ENCODE measurements at places on chromosomes 12 and 14. TPM values are rescaled to one million over a fixed set of nuclear protein-coding genes. Genes with fewer than 3 reads are reported as not detected.

- DNase-seq: no peak
Observed at GRCh38 chr12:24561411-24561871, 387.5 kb downstream of the BCAT1 start.

DNA sequence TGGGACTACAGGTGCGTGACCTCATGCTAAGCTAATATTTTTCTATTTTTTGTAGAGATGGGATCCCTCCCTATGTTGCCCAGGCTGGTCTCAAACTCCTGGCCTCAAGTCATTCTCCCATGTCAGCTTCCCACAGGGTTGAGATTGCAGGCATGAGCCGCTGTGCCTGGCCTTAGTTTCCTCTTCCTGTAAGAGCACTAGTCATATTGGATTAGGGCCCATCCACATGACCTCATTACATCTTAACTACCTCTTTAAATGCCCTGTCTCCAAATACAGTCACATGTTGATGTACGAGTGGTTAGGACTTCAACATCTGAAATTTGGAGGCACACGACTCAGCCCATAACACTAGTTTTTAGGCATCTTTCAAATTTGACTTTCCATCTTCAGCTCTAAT is 72.2 kb upstream of the RASSF3 start:
- DNase-seq: no peak

- no peak for DNase-seq
Observed at GRCh38 chr12:117485984-117486839, 124.8 kb upstream of the NOS1 start.

GRCh38 chr12:118553856-118554504 is 177.6 kb downstream of the SUDS3 start:
- DNase-seq: no peak

- no peak for DNase-seq
Observed at GRCh38 chr14:31479027-31479426, 8.8 kb downstream of the GPR33 start.

GRCh38 chr12:108254517-108255251 is 84.4 kb downstream of the CMKLR1 start:
- DNase-seq: no peak

DNA sequence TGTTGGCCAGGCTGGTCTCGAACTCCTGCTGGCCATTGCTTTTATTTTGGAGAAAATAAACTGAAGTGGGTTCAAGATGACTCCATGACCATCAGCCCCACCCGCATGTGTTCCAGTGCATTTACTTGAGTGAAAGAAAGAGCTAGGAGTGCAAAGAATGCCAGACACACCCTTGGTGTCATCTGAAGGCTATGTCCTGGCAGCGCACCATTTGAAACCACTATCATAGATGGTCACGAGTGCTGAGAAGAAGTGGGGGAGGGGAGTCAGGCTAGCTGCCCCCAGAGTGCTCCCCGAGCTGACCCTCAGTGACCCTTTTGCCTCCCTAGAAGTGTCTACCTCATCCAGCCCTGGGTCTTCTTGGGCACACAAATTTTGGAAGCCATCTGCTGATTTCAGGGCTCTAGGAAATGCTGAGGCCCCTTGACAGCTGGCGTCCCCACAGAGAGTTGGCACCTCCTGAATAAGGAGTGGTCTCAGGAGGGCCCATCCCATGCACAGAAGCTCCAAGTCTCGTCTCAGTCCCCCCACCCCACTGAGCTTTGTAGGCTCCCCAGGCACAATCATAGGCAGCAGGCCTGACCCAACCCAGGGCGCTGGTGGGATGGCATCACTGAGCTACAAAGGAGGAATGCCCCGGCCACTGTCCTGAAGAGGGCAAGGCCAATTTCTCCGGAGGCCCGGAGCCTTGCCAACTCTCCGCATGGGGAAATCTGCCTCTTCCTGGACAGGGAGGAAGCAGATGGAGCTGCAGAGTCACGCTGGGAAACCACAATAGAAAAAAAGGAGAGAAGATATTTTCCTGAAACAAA is 28.0 kb downstream of the PXN start:
- peak; percentile 87 for DNase-seq

- no peak for DNase-seq
Observed at GRCh38 chr14:94343238-94344005, 20.3 kb upstream of the SERPINA6 start.

GRCh38 chr14:31954991-31955390 is 122.1 kb upstream of the ARHGAP5 start:
- DNase-seq: no peak

Gene OR11H12
- not detected for total RNA-seq

Gene RHEBL1
- total RNA-seq: 0.38 TPM

Gene GPX2
- total RNA-seq: not detected

Measured in cardiac septum (tissue), 1 donor.